K562 (cell line): ENCODE measurements at places on chromosomes 4 and X. TPM values are rescaled to one million over a fixed set of nuclear protein-coding genes. Genes with fewer than 3 reads are reported as not detected.
A peak's percentile ranks its signal among the peaks of the same experiment; 100 is the strongest.

Gene PARM1
- 0.07 and 0.09 TPM in 2 replicates for total RNA-seq

Gene FAT4
- total RNA-seq = 0.02 TPM in 1 of 2 replicates, not detected in the other

Gene NPY1R
- 0.07 and 0.13 TPM in 2 replicates for total RNA-seq

Gene GAGE12J
- total RNA-seq = not detected in 2 replicates

Gene FGF13
- 53.2 and 53.7 TPM in 2 replicates for total RNA-seq

Gene SULT1E1
- not detected in 2 replicates for total RNA-seq

Gene SRPK3
- 0.04 TPM in 1 of 2 replicates, not detected in the other for total RNA-seq

Gene FNIP2
- total RNA-seq = 9.7 and 11.6 TPM in 2 replicates

Gene MED12
- 47.3 and 49.7 TPM in 2 replicates for total RNA-seq

Gene P2RY8
- 0.31 and 0.72 TPM in 2 replicates for total RNA-seq

Gene ADH1A
- not detected in 2 replicates for total RNA-seq

Gene TMPRSS11D
- total RNA-seq = not detected in 2 replicates

Gene HTN1
- total RNA-seq = not detected in 2 replicates

Gene LRIT3
- total RNA-seq = not detected in 2 replicates

Gene MAGEB2
- total RNA-seq = 88.8 and 93.1 TPM in 2 replicates

GRCh38 chr4:150173432-150173861 is 95.2 kb downstream of the DCLK2 start:
- DNase-seq = no peak

- no peak for DNase-seq
Observed at GRCh38 chrX:155718972-155719586, 106.3 kb upstream of the TMLHE start.

DNA sequence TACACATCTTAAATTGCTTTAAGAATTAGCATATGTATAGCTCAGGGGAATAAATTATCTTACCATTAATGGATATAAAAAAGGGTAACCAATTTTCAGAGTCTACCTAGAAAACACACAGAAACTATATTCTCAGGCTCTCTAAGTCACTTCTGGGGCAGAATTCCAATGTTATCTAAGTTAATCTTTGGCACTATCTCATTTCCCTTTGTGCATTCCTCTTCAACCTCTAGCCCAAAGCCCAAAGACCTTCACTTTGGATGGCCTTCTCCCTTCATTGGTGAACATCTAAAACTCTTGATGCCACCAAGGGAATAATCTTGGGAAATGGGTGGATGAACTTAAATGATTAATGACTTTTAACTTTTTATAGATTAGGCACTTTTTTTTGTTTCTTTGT is 108.3 kb downstream of the APBB2 start:
- DNase-seq = no peak

- peak; percentile 12 for DNase-seq
Observed at GRCh38 chrX:23902419-23902818, 5.3 kb downstream of the APOO start.

- no peak for DNase-seq
Observed at GRCh38 chr4:95358421-95358820, 190.4 kb downstream of the UNC5C start.

DNA sequence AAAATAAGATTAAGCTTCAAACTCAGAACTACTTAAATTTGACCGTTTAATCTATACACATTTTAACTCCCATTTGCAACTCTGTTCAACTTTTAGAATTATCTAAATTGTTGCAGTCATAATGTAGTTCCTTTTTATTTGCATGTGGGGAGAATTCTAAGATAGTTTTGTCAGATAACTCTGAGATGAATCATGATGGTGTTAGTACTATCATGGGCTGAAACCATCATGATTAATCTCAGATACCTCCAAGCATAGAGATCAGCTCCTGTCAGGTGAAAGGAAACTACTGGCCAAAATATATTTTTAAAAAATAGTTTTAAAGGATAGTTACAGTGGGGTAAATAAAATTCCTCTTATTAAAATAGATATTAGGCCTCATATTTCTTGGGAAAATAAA is 39.0 kb downstream of the FBXO8 start:
- no peak for DNase-seq

DNA sequence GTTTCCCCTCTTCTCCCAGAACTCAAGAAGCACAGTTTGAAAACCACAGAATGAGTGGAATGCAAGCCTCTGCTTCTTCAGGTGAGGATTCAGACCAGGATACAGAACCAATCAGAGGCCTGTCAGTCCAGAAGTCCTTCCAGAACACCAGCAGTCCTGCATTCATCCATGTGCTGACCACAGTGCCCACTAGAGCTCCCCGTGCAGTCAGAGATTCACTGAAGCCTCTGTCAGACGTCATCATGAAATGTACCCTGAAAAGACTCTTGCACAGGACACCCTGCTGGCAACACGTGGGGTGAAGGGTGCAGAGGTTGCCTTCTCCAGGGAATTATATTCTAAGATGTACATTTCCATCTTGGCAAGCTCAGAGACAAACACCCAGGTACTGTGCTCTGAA is 75.9 kb upstream of the LSM6 start:
- DNase-seq = no peak

DNA sequence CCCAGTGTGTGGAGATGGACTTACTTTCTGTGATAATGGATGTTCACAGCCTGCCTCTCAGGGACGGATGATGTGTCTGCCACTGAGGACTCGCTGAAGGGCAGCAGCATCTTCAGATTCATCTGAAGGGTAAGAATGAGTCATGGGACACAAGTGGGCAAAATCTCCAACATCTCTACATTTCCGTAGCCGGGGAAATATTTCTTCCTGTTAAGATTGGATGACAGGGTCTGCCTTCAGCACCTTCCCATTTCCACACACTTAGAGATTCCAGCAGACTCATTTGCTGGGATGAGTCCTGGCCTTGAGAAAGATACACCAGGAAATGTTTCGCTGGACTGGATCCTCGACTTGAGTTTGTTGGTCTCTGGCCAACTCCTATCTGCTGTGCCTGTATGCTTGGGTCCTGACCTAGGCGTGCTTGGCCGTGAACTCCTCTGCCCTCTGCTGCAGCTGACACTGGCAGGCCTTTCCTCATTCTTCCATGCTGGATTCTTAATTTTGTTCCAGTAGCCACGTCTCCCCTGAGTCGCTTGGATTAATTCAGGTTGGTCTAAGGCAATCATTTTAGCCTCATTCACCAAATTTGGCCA is 46.5 kb upstream of the SOD3 start:
- DNase-seq = no peak

- DNase-seq = no peak
Observed at GRCh38 chr4:72663828-72664227, 94.8 kb upstream of the ADAMTS3 start.

DNA sequence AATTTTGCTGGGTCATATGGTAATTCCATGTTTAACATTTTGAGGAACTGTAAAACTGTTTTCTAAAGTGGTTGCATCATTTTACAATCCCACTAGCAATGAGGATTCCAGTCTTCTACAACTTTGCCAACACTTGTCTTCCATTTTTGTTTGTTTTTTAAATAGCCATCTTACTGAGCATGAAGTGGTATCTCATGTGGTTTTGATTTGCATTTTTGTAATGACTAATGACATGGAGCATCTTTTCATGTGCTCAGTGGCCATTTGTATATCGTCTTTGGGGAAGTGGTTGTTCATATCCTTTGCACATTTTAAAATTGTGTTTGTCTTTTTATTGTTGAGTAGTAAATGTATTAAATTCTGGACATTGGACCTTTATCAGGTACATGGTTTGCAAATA is 94.7 kb downstream of the TMEM131L start:
- DNase-seq = no peak

- no peak for DNase-seq
Observed at GRCh38 chr4:187059021-187059420, 335.4 kb upstream of the FAT1 start.

- no peak for DNase-seq
Observed at GRCh38 chr4:114180481-114180880, 201.0 kb upstream of the ARSJ start.

- no peak for DNase-seq
Observed at GRCh38 chrX:54794795-54795194, 3.3 kb downstream of the ITIH6 start.

GRCh38 chrX:148135738-148136137 is 154.6 kb downstream of the FMR1NB start:
- no peak for DNase-seq

- no peak for DNase-seq
Observed at GRCh38 chr4:76716658-76717057, 181.3 kb downstream of the SOWAHB start.

DNA sequence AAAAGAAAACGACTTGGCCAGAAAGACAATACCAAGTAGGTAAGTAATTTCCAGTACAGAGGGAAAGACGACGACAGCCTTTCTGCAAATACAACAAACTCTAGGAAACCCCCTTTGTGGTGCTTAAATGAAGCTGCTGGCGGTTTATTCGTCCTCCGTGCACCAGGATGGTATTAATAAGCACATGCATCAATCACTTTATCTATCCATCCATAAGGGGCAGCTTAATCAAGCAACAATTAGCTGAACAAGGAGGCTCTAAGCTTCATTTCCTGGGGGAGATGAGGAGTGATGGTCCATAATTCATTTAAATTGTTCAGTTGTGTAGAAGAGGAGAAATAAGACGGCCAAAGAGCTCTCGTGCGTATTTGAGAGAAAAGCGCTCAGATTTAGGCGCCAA is 26.2 kb downstream of the IRF2 start:
- DNase-seq = no peak

DNA sequence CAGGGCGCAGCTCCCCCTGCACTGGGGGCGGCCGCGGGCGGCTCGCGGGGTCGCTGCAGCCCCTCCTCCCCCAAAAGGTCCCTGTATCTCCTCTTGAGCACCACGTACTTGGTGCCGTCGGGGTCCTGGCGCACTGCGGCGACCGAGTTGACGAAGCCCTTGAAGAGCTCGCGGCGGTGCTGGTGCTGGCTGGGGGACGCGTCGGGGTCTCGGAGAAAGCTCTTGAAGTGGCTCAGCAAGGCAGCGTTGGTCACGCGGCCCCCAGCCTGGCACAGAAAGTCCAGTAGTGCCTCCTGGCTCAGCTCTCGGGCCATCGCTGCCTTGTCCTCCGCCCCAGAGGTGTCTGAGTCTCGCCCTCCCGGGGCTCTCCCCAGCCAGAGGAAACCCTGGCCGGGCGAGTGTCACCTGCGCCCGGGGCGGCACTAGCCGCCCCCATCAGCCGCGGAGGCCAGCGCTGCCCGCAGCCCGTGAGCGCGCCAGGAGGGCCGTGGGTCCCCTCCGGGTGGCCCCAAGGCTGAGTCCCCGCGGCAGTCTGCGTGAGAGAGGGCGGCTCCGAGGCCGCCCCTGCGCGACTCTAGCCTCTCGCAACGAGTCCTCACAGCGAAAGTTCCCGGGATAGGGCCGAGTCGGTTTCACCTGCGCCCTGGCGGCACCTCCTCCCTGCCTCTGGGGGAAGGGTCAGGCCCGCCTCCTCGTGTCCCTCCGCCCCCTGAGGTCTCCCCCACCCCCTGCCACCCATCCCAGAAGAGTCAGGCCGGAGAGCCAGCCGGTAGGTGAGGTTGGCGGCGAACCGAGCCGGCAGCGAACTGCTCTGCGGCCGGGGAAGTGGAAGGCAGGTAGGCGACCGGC is at the start of gene SOWAHB:
SOWAHB (minus strand) TSS at position 609 of the 849 bp plus-strand sequence; CDS start at position 314, 295 bp downstream.
- DNase-seq = no peak

GRCh38 chr4:123361195-123361861 is 35.3 kb upstream of the SPRY1 start:
- DNase-seq = no peak

GRCh38 chr4:7719354-7720174 is 220.1 kb downstream of the AFAP1 start:
- DNase-seq = peak; percentile 58

GRCh38 chrX:97672608-97673007 is 788.9 kb downstream of the RPA4 start:
- no peak for DNase-seq

- DNase-seq = no peak
Observed at GRCh38 chrX:11540532-11541377, 125.0 kb downstream of the ARHGAP6 start.

- no peak for DNase-seq
Observed at GRCh38 chrX:154142950-154143745, 895 bp upstream of the OPN1LW start.

- DNase-seq = no peak
Observed at GRCh38 chrX:46913667-46914066, 1.4 kb downstream of the JADE3 start.

DNA sequence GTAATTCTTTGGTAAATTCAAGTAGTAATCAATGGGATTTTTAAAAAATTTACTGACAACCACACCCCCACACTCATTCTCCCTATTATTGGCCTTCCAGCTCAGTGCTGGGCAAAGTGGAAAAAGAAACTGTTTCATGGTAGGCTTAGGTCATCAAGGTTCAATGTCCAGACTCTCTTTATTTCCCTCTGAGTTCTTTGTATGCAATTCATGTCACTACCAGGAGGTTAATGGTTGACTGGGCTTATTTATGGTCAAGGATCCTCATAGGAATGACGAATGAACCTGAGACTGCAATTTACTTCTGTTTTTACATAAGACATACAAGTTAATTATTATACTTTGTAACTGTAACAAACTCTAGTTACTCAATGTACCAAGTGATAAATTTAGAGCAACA is 403.2 kb downstream of the KLHL13 start:
- no peak for DNase-seq

GRCh38 chr4:17876943-17877342 is 66.2 kb downstream of the NCAPG start:
- DNase-seq = no peak

GRCh38 chr4:55736605-55737183 is 82.9 kb upstream of the EXOC1L start:
- peak; percentile 41 for DNase-seq

DNA sequence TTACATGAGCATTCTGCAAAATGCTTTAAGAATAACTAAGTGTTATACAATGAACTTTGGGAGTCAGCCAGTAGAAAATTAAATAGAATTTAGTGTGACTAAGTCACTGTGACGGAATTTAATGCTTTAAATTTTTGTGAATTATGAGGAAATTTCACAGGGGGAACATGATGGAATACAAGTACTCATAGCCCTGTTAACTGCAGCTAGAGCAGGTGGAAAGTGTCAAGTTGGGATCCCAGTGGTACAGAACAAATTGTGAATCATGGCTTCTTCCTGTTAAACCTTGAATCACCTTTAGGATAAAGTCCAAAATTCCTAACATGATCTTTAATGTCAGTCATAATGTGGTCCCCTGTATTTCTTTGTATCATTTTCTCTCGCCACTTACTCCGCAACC is 212.2 kb upstream of the CENPE start:
- DNase-seq = no peak

- no peak for DNase-seq
Observed at GRCh38 chrX:11352296-11352741, 59.1 kb downstream of the AMELX start.
